ENCODE measurements at places on chromosomes 2 and 18.

DNA sequence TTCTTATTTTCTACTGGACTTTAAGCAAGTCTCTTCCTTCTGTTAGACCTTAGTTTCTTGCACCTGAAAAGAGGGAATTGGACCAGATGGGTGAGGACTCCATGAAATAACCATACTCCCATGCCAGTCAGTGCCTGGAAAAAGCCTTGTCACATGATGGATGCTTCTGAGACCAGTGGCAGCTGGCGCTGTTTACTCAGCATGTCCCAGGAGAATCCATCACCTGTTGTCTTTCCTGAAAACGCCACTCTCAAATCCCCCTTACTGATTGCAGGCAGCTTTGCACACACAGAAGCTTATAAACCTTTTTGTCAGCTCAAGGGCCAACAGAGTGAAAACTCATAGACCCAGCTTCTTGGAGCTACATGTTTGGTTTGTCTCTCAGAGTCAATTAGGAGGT, 117.6 kb downstream of the POLE4 start:
- DNase-seq = no peak

- DNase-seq = no peak
Observed at GRCh38 chr2:15956751-15957736, 16.7 kb downstream of the MYCN start.

DNA sequence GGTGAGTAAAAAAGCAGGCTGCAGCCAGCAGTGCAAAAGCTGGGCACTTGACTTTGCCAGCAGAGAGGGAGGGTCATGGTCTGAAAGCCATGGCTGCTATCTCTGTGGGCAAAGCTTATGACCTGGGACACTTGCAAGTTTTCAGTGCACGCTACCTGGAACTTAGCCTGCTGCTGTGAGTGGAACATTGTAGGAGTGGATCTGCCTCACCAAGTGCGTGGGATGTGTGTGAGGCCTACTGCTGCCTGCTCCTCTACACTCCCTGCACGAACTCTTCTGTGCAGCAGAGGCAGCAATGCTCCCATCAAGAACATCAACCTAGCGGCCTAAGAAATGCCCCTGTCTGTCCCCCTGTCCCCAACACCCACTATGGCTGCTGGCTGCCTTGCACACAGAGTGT, 344.1 kb upstream of the REG3G start:
- DNase-seq = no peak

GRCh38 chr2:84417453-84418145, 41.5 kb downstream of the SUCLG1 start:
- no peak for DNase-seq

- DNase-seq = no peak
Observed at GRCh38 chr2:147520817-147521216, 324.0 kb upstream of the ACVR2A start.

- no peak for DNase-seq
Observed at GRCh38 chr2:73700661-73701447, 36.3 kb downstream of the TPRKB start.

DNA sequence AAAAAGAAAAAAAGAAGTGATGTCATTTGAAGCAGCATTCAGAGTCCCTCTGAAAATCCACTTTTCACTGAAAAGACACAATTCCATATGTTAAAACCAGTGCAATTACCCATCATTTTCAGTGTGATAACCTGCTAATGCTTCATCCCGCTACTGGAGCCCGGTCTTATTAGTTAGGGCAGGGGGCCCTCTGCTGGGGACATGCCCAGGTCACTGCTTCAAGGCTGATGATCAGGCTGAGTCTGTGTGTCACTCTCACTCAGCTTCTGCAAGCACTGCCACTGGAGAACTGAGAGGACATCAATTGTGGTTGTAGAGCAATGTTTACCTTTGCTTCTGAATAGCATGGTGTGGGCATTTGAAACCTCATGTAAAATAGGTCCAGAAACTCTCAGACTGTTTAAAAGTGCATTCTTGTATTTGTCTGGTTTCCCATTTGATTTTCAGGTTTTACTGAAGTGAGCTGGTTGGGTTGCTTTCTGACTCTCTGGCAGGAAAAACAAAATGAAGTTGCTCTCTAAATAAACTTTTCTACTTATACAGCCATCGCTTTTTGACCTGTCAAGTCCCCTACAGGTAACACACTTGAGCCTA, 49.2 kb upstream of the NXPH2 start:
- DNase-seq = no peak

DNA sequence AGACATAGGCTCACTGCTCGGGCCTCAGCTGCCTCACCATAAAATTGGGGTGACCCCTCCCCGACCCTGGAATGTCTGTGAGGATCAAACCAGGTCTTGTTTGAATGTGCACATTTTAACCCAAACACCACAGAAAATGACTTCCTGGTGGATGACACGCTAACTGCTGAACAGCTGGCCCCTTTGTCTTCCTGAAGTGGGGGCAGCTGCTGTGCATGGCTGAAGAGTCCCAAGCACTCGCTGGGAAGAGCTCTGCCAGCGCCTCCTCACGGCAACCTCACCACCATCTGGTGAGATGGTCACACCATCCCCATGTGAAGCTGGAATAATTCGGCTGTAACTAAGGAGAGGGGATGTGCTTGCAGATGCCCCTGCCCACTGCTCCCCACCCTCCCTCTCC, 34.0 kb downstream of the AQP12A start:
- no peak for DNase-seq

- DNase-seq = no peak
Observed at GRCh38 chr2:138269765-138270164, 231.8 kb upstream of the SPOPL start.

GRCh38 chr2:36361396-36361795, 5.8 kb downstream of the CRIM1 start:
- DNase-seq = no peak

- no peak for DNase-seq
Observed at GRCh38 chr18:45198526-45198925, 416.8 kb upstream of the SLC14A2 start.

GRCh38 chr2:38626326-38627035, 23.8 kb upstream of the HNRNPLL start:
- no peak for DNase-seq

Measured in stimulated activated CD8-positive, alpha-beta memory T cell treated with anti-CD3 and anti-CD28 coated beads, Interleukin-4, amount 100 ng/mL, for 1 hour (primary cell).